Activated T-helper 1 cell treated with Interleukin-2 at 50 U/mL for 16 hours (primary cell): ENCODE measurements at places on chromosomes 2 and 18.

GRCh38 chr2:178485356-178485755 lies 5.1 kb downstream of the PLEKHA3 start:
- no peak for DNase-seq

- DNase-seq: no peak
These were observed 100.6 kb downstream of the HNRNPLL start for GRCh38 chr2:38502107-38502506.

DNA sequence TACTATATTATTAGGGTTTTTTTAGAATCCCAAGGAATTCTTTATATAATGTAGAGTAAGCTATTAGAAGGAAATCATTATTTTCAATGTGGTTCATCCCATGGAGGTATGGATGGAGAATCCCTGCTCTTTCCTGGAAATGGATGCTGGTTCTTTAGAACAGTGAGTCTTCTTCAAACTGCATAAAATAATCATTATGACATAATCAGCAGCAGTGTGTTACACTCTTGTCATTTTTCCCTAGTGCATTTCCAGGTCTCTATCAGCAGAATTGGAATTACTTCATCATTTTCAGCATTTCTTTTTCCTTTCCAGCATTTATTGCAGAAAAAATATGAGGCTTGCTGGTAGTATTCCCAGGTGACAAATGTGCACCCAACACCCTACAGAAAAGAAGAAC lies 168.1 kb downstream of the ETAA1 start:
- no peak for DNase-seq

GRCh38 chr2:99348173-99348572 lies 11.0 kb downstream of the EIF5B start:
- no peak for DNase-seq

DNA sequence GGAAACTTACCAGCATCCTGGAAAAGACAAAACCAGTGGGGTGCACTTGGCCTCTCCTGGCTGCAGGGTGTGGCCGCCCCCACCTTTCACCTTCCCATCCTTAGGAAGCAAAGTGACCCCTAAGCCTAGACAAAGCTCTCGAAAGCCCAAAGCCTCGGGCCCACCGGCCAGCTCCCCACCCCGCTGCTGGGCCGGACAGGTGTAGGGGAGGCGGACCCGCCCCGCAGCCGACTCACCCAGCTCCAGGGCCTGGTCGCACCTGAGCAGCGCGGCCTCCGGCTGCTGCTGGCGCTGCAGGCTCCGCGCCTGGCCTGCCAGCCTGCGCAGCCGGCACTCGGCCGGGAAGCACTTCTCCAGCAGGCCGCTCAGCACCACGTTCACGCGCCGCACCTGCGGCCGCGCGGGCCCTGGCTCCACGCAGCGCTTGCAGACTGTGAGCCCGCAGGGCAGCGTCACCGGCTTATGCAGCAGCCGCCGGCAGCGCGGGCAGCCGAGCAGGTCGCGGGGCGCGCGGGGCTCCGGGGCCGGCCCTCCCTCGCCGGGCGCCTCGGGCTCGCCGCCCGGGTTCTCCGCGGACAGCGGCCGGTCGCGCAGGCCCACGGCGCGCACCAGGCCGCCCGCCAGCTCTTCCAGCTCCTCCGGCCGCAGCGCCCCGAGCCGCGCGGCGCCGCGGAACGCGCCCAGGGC lies 979 bp downstream of the LONRF2 start:
- DNase-seq: no peak

- no peak for DNase-seq
These were observed 31.4 kb downstream of the NAPG start for GRCh38 chr18:10557085-10557677.

DNA sequence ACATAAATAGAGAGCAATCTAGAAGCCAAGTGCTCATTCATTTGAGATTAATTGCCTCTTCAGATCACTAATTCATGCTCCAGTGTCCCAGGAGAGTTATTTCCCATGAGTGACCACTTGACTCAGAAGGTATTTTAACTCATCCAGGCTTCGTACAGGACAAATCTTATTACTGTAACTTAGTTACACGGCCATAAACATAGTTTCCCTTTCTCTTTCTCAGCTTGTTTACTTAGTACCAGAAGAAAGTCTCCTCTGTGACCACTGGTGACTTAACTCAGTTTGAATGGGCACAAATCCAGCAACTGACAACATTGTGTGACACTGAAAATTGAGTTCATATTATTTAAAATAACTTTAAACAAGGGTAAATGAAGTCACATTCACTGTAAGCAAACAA lies 25.3 kb downstream of the MMADHC start:
- no peak for DNase-seq

- no peak for DNase-seq
These were observed 469.4 kb upstream of the SMIM21 start for GRCh38 chr18:75896865-75897264.

DNA sequence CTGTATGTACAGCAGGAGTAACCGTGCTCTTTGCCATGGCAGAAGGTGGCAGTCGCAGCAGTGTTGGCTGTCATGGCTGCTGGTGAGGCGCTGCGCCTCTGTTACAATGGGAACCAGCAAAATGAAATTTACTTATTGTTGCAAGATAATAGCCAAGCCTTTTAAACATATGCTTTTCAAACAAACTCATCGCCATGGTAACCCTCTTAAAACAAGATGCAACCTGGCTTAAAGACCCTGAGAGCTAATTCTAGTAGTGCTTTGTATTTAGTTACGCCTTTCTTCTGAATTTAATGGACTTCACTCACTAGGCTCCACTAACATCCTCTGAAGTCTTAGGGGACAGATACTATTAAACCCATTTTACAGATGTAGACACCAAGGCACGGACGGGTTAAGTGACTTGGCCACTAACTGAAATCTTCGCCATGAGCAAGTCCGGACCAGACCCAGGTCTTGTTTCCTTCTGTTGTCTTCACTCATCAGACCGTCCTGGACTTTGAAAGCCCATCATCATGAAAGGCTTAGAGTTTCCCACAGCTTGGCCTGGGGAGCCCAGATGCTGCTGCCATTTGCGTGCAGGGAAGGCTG lies 111.6 kb upstream of the ODC1 start:
- DNase-seq: no peak

DNA sequence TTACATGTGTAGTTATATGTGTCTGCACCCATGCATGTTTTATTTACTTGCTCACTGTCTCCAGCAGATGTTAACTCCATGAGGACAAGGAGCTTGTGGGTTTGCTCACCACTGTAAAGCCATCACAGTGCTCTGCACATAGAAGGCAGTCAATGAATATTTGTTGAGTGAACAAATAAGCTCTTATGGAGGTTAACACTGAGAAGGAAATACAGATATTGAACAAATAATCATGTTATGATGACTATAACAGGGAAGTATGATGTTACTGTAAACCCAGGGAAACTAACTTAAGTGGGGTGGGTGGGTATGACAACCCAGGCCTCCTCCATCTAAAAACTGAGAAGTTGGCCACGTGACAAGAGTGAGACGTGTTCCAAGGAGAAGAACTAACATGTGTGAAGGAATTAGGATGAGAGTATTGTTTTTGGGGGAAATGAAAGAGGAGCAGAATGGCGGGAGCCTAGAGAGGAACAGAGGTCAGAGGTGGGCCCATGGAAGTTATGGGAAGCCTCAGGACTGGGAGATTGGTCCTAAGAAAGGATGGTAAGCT lies 6.0 kb upstream of the FAM117B start:
- no peak for DNase-seq

DNA sequence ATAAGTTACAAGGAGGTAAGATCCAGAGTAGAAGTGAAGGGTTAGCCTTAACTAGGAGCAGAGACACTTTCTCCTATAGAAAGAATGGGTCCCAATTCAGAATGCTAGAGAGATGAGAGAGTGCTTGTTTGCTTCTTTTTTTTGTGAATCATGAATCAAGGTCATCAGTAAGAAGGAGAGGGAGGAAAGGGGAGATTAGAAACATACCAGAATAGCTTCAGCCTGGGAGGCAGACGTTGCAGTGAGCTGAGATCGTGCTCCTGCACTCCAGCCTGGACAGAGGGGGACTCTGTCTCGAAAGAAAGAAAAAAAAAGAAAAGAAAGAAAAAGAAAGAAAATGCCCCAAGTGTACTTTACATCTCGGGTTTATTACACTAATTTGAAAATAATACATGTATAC lies 55.8 kb upstream of the SLC35F5 start:
- no peak for DNase-seq

GRCh38 chr18:32871786-32872185 lies 99.0 kb upstream of the KLHL14 start:
- DNase-seq: no peak

GRCh38 chr2:101623031-101623521 lies 74.4 kb upstream of the MAP4K4 start:
- DNase-seq: no peak

- DNase-seq: no peak
These were observed 16.9 kb upstream of the PAIP2B start for GRCh38 chr2:71243634-71244301.

DNA sequence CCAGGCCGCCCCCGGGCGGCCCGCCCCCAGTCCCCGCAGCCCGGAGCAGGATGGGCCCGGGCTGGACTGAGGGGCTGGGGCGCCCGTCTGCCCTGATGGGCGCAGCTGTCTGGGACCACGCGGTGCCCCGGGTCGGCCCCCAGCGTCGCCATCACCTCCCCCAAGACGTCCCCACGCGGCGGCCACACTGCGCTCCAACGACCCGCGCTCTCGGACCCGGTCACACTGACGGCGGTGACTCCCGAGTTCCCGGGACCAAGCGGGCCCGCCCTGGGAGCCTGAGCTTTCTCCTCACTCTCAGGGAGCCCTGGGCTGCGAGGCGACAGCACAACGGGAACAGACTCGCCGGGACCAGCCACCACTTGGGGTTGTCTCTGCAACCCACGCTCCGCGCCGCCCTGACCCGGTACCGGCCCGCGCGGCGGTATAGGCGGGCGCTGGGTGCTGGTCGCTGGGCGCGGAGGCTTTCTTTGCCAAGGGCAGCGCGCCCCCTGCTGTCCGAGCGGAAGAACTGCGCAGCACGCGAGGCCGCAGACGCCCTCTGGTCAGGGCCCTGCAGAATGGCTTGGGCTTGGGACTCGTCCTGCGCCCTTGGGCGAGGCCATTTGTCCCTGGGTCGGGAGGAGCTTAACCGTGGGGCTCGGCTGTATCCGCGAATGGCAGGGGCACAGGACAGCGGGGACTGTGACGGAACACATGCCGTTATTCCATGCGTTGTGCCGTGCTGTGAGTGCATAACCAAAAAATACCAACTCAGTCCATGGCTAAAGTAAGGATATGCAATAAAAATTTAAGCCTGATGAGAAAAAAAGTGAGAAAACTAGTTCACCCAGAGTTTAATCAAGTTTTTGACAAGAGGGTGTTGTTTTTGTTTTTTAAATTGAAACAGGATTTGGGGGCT lies 54.8 kb upstream of the ANKRD62 start:
- DNase-seq: peak; percentile 64

GRCh38 chr18:64742898-64743297 lies 594.0 kb upstream of the LINC00305 start:
- no peak for DNase-seq

- DNase-seq: no peak
These were observed 58.8 kb downstream of the FECH start for GRCh38 chr18:57527556-57528229.

DNA sequence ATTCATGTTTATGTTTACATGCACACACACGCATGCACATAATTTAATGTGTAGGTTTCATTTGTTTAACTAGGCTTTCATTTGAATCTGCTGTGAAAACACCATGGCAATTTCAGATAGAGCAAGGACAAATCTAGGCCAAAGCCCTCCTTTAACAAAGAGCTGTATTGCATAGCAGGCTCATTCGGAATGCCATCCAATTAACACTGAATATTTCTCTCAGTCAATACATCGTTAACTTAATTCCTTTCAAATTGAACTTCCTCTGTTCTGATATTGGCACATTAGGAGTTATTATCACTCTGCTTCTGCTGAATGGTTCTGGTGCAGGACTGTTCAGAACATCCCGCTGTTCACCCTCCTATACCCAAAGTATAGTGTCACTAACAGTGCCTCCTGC lies 435.1 kb upstream of the CDH20 start:
- no peak for DNase-seq

DNA sequence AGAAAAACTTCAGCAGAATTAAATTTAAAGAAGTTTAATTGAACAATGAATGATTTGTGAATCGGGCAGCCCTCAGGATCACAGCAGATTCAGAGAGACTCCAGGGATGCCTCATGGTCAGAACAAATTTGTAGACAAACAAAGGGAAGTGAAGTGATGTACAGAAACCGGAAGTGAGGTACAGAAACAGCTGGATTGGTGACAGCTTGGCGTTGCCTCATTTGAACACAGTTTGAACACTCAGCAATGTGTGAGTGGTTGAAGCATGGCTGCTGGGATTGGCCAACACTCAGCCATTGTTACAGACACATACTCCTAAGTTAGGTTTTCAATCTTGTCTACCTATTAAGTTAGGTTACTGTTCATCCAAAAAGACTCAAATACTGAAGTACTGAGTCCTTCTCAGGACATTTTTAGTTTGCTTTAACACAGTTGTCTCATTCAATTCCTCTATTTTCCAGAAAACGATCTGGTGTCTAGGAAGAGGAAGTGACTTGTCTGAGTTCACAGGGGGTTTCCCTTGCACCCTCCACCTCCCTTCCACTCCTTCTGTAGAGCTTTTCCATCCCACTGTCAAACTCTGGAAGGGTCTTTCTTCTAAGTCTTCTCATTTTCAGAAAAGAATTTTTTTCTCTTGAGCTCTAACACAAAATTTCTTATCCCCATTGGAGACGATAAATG lies 137.9 kb downstream of the SLC4A3 start:
- no peak for DNase-seq

DNA sequence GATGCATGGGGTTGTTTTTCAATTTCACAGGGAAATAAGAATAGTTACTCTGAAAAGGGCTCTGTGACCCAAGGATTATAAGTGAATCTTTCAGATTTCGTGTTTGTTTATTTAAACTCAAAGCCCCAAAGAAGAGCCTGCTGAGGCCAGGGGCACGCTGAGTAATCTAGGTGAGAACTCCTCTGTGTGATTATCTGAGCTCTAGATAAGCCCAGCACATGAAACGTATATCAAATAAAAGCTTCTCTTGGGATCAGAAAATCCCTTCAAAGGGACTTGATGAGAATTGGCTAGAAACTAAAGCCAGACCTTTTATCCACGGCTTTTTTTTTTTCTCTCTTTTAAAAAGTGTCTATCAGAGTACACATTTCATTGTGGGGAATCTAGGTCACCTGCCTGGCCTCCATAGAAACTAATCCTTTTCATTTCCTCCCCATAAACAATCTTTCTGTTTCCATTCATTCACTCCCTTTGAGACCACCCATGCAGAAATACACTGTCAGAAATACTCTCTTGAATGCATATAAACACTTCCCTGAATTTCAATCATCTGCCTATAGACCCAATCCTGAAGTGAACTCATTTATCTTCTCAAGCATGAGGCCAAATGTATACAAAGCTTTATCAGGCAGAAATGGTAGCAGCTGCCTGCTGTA lies 137.4 kb downstream of the RIT2 start:
- DNase-seq: no peak

GRCh38 chr2:237101118-237101979 lies 15.7 kb downstream of the COPS8 start:
- no peak for DNase-seq

GRCh38 chr2:39119732-39120520 lies 925 bp downstream of the SOS1 start:
- peak; percentile 55 for DNase-seq

DNA sequence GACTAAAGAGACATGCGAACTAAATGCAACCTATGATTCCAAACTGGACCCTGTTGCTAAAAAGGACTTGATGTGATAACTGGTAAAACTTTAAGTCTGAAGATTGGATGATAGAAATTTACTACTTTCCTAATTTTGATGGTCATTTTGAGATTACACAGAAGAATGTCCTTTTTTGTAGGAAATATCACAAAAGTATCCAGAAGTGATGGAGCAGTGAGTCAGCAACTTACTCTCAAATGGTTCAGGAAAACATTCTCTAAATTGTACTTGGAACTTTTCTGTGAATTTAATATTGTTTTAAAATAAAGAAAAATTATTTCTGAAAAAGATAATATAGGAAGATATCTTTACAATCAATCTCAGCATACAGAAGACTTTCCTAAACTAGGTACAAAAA lies 19.9 kb downstream of the MBOAT2 start:
- DNase-seq: no peak
